ENCODE measurements at places on chromosomes 2 and 18.
A peak's percentile ranks its signal among the peaks of the same experiment; 100 is the strongest.

- DNase-seq = no peak
Measured at GRCh38 chr2:188327518-188328213, 36.0 kb downstream of the GULP1 start.

- no peak for DNase-seq
Measured at GRCh38 chr2:195356920-195357440, 300.0 kb upstream of the SLC39A10 start.

DNA sequence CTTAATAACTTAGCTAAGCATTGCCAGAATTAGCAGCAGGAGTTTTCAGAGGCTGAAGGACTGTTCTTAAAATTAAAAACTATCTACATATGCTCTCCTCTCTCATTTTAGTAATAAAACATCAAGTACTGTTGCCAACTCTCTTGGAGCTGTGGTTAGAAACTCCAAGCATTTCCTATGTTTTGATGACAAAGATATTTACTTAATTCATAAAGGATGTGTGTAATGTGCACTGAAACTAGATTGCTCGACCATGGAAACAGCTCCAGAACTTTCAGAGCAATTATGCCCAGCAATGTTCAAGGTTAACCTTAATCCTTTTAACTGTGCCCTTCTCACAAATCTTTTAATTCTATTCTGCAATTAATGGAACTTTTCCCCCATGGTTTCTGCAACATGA, 8.4 kb downstream of the GRP start:
- no peak for DNase-seq

- DNase-seq = no peak
Measured at GRCh38 chr2:237637429-237638135, 10.2 kb downstream of the LRRFIP1 start.

DNA sequence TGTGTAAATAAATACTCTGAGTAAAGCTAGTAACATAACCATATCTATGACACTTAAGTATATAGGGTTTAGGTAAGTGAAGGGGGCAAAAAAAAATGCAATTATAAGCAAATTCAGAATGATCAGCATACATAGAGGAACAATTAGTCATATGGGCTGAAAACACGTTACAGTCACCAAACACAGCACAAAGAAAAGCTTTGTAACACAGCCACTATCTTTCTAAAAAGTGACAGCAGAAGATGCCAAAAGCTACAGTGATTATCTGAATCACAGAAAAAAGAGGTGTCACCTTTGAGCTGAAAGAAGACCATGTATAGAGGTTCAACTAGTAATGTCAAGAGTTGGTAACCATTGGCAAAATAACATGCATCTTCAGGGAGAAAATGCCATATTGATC, 115.5 kb downstream of the ERBB4 start:
- DNase-seq = no peak

- DNase-seq = no peak
Measured at GRCh38 chr2:126864861-126865260, 33.8 kb upstream of the TEX51 start.

- peak; percentile 28 for DNase-seq
Measured at GRCh38 chr2:68715353-68716041, 19.1 kb upstream of the ARHGAP25 start.

GRCh38 chr18:41858761-41859555, 96.1 kb upstream of the PIK3C3 start:
- no peak for DNase-seq

DNA sequence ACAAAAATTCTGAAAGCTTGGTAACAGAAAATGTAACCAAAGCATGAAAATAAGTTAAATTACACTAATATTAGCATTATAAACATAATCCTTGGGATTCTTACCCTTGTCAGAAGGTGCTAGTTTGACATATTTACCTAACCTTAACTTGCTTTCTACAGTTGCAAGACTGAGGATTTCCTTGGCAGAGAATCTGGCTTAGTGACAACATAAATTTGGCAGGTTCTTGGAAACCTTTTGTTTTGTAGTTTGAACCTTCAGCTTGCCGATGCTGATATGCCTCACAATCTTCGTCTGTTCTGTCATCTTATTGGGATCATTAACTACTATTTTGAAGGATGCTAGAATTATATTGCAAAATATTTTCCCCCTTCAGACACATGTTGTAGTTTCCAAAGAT, 3.4 kb downstream of the XIRP2 start:
- DNase-seq = no peak

DNA sequence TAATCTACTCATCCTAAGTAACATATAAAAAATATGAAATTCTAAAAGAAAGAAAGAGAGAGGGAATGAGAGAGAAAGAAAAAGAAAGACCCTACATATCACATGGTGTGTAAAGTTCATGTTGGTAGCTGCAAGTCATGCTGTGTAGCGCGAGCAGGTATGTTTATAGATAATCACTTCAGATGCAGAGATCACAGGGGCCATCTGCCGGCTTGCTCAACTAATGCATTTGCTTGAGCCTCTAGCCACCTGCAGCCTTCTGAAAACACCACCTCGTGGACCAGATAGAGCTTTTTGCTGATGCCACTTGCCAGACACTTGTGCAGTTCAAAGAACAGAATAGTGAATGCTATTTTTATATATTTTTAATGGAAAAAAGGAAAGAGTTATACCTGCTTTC, 37.6 kb downstream of the CDH7 start:
- DNase-seq = no peak

GRCh38 chr2:51335087-51336058, 303.4 kb upstream of the NRXN1 start:
- no peak for DNase-seq

- DNase-seq = no peak
Measured at GRCh38 chr2:75667884-75668283, 21.3 kb downstream of the MRPL19 start.

DNA sequence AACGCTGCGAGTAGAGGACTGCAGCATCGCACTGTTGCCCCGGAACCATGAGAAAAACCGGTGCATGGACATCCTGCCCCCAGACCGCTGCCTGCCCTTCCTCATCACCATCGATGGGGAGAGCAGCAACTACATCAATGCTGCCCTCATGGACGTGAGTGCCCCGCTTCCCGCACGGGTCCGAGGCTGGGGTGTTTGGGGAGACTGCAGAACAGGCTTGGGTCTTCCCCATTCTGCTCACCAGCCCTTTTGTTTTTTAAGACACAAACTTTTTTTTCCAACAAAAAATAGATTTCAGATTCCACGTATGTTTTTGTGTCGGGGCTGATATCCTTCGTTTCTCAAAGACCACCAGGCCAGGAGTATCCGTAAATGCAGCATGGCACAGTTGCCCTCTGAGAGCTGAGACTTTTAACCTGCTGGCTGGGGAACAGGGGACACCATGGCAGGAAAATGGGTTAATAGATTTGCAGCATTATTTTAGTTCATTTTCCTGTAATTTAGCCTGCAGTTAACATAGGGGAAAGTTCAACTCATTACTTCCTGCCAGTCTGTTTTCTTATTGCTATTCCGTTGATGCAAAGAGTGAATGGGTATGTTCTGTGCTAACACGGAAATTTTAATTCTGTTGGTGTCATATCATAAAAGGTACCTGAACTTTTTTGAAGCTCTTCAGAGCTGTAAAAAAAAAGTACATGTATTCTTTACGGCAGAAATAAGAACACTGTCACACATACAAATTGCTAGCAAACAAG, 229.9 kb upstream of the RAB12 start:
- DNase-seq = no peak

- DNase-seq = no peak
Measured at GRCh38 chr2:118854507-118855345, 7.3 kb upstream of the EN1 start.

- DNase-seq = peak; percentile 71
Measured at GRCh38 chr2:201157694-201158093, 25.2 kb upstream of the CASP10 start.

DNA sequence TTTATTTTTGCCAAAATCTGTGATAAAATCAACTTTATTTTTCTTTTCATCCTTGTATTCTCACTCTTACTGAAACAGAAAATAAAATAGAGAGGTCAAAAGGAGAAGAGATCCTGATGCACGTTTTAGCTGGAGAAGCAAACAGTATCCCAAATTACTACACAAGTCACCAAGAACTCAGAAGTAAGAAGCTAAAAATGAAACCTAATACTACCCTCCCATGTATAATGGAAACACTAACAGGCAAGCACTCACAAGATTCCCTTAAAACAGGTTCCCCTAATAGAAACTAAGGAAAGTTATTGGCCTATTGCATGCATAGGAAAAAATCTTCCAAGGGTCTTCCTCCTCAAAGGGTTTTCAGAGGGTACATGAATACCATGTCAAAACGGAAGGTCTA, 927.0 kb downstream of the ERBB4 start:
- peak; percentile 21 for DNase-seq

- no peak for DNase-seq
Measured at GRCh38 chr18:60895181-60895580, 438.0 kb upstream of the CDH20 start.

- no peak for DNase-seq
Measured at GRCh38 chr2:62578803-62579640, 73.0 kb upstream of the TMEM17 start.

DNA sequence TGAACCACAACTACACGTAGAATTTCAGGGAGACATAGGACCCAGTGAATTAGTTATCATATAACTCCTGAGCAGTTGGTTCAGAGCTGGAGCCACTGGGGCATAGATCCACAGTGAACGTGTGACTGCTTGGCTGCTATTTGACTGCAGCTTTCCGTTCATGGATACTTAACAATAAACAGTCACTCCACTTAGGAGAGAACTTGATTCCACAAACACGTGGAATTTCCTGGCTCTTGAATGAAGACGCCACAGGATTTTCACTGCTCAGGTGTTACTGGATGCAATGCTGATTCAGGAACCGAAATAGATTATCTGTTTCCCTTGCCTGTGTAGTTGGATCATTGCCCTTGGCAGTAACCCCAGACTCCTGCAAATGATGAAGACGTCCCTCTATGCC, 679.1 kb upstream of the ZEB2 start:
- DNase-seq = no peak

DNA sequence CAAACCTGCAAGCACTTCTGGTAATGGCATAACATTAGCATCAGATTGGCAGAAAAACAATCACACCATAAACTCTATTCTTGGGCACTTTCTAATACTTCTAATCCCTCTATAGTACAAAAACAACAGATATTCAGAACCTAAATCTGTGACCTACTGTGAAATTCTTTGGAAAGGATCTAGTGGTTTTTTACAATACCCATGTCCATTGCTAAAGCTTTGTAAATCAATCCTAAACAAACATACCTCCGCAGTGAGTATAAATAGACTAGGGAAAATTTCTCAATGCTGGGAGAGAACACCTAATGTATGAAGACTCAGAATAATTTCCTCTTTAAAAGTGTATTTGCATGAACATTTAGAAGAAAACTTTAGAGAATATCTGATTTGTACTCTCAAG, 1098.5 kb upstream of the DDX18 start:
- no peak for DNase-seq

DNA sequence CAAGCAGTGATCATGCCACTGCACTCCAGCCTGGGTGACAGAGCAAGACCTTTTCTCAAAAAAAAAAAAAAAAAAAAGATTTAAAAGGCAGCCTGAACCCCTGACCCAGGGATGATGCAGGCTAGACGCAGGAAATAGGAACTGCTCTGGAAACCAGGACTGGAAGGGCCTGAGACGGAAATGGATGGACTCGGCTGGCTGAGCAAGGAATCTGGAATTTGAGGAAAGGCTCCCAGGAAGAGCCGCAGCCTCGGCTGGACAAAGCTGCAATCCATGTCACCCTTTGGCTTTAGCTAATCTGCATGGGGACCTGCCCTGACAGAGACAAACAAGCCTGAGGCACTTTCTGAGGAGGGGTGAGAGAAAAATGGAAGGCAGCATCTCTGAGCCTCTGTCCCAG, 55.0 kb upstream of the DAPL1 start:
- no peak for DNase-seq

GRCh38 chr18:40524881-40525280, 1430.2 kb upstream of the PIK3C3 start:
- no peak for DNase-seq
